Upper lobe of right lung (tissue), 1 donor: ENCODE measurements at places on chromosomes 13 and 19.

DNA sequence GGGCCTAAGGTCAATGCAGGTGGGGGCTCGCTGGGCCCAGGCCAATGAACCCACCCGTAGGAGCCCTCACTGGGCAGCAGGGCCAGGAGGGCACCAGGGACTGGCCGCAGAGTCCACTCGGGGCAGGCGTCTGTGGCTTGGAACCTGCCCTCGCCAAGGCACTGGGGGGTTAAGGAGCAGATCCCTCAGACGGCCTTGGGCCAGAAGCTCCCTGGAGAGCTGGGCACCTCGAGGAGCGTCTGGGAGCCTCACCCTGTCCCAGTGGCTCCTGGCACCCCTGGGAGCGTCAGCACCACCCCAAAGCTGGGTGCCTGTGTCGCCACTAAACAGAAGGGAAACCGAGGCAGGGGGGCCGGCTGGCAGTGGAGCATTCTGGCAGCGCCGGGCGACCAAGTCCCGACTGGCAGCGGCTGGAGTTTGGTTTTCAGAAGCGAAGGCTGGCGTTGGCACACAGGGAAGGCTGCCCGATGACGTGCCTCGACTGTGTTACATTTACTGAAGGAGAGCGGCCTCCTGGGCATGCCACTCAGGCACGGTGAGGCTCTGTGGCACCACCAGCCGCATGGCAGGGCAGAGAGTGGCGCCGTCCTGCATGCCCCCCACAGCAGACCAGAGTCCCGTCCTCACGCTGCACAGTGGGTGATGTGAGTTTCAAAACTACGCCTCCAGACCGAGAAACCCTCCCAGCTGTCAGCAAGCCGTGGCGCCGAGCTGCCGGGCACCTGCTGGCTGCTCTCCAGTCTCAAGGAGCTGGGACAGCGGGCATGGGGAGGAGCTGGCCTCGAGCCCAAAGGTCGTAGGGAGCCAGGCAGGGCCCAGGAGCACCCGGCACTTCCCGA is 9.2 kb upstream of the MEX3D start:
- DNase-seq = no peak

GRCh38 chr19:19105365-19106055 is 32.8 kb downstream of the TMEM161A start:
- DNase-seq = no peak

GRCh38 chr13:26998292-26998691 is 173.3 kb downstream of the USP12 start:
- no peak for DNase-seq

- DNase-seq = no peak
Observed at GRCh38 chr19:46101293-46101692, 23.2 kb downstream of the IGFL3 start.

DNA sequence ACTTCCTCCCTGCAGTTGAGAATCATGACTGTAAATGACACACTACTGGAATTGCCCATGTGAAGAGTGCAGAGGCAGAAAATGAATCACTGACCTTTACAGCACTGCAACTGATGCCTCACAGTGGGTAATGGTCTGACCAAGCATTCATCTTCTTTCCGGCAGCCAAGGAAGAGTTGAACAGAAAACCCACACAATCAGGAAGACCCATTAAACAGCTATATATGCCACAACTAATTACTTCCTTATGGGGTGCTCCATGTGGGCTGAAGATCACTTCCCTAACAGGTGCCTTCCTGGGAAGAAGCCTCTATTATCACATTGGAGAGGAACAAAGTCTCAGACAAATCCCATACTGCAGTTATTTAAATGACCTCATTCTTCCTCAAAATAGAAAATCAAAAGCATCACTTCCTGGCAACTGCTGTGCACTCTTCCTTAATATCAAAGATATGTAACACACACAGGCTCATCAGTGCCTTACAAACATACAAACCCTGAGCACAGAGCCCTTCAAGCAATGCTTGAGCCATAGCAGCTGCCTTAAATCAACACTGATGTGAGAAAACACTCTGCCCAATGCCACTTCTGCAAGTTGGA is 45.8 kb downstream of the RUBCNL start:
- DNase-seq = no peak

DNA sequence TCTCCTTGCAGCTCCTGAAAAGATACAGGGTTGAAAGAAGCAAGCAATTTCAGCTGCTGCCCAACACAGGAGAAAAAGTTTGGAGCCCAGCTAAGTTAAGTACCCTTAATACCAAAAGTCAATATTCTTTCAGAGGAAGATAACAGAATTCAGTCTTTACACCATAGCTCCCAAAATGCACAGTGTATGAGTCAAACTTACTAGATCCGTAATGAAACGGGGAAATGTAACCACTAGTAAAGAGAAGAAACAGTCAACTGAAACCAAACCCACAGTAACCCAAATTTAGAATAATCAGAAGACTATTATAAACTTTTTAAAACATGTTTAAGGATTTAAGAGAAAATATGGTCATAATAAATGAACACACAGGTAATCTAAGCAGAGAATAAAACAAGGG is 45.2 kb downstream of the SUCLA2 start:
- no peak for DNase-seq

GRCh38 chr19:56710437-56710836 is 38.9 kb upstream of the ZNF835 start:
- no peak for DNase-seq

DNA sequence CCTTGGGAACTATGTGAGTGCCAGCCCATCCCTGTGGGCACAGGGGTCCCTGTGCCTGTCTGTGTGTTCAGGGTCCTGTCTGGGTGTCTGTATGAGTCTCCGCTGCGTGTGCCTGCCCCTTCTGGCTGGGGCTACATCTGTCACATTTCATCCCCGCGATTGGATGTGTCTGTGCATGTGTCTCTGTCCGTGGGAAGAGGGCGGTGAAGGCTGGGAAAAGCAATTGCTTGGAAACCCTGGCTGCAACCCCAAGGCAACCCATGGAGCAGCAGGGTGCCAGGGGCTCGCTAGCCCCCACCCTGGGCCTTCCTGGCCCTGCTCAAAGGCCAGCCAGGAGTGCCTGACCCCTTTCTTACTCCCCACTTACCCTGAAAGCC is 1.4 kb downstream of the MAG start:
- DNase-seq = no peak

DNA sequence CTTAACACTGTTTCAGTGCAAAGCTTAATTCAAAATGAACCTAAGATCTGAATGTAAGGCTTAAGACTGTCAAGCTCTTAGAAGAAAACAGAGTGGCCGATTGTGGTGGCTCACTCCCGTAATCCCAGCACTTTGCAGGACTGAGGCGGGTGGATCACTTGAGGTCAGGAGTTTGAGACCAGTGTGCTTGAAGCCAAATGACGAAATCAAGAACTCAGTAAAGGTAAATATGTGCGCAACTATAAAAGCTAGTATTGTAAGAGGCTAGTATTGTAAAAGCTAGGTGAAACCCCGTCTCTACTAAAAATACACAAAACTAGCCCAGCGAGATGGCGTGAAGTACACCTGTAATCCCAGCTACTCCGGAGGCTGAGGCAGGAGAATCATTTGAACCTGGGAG is 12.7 kb downstream of the ATP4B start:
- peak; percentile 40 for DNase-seq

- DNase-seq = no peak
Observed at GRCh38 chr13:79222427-79223205, 183.4 kb downstream of the RBM26 start.
